ENCODE measurements at places on chromosomes 1 and 21.

DNA sequence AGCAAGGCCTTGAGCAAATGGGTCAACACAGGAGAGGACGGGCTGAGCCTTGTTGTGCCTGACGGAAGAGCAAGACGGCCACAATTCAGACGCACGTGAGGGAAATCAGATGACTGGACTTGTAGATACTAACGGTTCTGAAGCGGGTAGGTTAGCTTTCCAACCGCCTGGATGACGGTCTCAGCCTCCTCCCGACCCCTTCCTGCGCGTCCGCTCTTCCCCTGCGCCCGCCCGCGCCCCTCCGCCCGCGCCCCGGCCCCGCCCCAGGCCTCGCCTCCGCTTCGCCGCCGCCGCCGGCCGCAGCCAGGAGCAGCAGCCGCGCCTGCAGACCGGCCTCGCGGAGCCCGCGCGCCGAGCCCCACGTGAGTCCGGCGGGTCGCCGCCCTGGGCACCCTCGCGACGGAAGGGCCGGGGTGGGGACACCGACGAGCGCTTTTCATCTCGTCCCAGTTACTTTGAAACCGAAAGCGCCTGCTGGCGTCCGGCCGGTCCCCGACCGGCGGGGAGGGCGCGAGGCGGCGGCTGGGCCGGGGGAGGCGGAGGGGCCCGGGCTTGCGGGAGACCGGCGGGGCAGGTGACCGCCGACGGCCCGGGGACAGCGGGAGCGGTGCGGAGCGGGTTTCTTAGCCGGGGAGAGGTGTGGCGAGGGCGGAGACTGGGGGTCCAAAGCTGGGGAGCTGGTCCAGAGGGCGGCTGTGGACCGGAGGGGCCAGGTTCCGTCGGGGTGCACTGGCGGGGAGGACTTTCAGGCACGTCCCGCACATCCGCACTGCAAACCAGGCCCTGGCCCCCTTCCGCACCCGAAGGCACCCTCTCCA is at the start of gene TRAF5:
Gene TRAF5 (plus strand): TSS at position 306 of the 818 bp plus-strand sequence. CDS start 26,407 bp downstream, outside the sequence.
- DNase-seq, result no peak

DNA sequence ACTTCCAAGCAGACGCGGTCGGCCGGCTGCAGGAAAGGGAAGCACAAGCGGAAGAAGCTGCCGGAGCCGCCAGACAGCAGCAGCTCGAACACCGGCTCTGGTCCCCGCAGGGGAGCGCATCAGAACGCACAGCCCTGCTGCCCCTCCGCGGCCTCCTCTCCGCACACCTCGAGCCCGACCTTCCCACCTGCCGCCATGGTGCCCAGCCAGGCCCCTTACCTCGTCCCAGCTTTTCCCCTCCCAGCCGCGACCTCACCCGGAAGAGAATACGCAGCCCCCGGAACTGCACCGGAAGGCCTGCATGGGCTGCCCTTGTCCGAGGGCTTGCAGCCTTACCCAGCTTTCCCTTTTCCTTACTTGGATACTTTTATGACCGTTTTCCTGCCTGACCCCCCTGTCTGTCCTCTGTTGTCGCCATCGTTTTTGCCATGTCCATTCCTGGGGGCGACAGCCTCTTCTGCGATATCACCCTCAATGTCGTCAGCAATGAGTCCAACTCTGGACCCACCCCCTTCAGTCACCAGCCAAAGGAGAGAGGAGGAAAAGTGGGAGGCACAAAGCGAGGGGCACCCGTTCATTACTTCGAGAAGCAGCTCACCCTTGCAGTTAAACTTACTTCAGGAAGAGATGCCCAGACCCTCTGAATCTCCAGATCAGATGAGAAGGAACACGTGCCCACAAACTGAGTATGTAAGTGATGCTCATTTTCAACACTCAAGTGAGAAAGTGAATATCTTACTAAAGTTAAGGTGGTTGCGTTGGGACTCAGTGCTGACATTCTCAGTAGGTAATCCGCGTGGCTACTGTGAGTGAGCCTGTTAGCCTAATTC is 25.5 kb downstream of the UTS2 start:
- DNase-seq, result no peak

DNA sequence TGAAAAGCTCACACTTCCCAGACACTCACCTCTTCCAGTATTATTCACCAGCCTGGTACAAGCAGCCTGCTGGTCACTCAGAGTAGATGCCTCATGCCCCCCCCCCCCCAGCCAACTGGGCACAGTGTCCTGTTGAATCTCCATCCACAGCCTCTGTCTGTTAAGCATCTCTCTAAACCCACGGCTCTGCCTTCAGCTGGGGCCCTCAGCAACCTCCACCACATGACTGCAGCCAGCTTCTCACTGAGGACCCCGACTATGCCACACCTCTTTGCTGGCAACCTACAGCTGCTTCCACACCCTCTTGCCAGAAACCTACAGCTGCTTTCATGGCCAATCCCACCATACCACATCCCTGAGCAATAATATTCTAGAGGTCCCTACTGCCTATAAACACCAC is 113.1 kb downstream of the RHOU start:
- no peak for DNase-seq

DNA sequence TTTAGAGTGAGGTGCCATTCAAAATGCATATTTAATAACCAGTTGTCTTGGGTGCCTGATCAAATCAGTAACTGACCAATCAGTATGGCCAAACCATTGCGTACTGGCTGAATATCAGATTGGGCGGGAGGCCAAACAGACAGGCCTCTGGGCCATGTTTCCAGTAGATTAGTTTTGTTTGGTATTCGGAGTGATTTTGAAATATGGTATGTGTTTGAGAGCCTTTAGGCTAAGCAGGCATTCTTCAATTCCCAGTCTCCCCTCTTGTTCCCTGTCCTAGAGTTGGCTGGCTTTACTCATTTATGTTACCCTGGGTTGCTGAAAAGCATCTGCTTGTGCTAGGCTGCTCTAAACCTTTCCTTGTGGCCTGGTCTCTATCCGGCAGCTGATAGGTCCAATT is 80.1 kb downstream of the BACH1 start:
- DNase-seq, result no peak

GRCh38 chr1:22507587-22507986 is 55.7 kb upstream of the EPHA8 start:
- no peak for DNase-seq

GRCh38 chr1:211490821-211491415 is 1.0 kb downstream of the RD3 start:
- no peak for DNase-seq

GRCh38 chr1:179126338-179127060 is 44.6 kb downstream of the TOR3A start:
- no peak for DNase-seq

GRCh38 chr1:21783679-21784603 is 992 bp upstream of the USP48 start:
- peak; percentile 80 for DNase-seq

- no peak for DNase-seq
Observed at GRCh38 chr1:46192171-46192570, 6.1 kb downstream of the POMGNT1 start.

- DNase-seq, result no peak
Observed at GRCh38 chr1:68370101-68370915, 79.4 kb downstream of the RPE65 start.

Measured in GOT3 (cell line).